NCI-H1092 (cell line): ENCODE measurements at places on chromosomes 6 and 20.

- no peak for DNase-seq
Observed at GRCh38 chr6:168326294-168327261, 7.0 kb upstream of the DACT2 start.

GRCh38 chr6:305371-306206, 13.3 kb downstream of the DUSP22 start:
- DNase-seq, result no peak

DNA sequence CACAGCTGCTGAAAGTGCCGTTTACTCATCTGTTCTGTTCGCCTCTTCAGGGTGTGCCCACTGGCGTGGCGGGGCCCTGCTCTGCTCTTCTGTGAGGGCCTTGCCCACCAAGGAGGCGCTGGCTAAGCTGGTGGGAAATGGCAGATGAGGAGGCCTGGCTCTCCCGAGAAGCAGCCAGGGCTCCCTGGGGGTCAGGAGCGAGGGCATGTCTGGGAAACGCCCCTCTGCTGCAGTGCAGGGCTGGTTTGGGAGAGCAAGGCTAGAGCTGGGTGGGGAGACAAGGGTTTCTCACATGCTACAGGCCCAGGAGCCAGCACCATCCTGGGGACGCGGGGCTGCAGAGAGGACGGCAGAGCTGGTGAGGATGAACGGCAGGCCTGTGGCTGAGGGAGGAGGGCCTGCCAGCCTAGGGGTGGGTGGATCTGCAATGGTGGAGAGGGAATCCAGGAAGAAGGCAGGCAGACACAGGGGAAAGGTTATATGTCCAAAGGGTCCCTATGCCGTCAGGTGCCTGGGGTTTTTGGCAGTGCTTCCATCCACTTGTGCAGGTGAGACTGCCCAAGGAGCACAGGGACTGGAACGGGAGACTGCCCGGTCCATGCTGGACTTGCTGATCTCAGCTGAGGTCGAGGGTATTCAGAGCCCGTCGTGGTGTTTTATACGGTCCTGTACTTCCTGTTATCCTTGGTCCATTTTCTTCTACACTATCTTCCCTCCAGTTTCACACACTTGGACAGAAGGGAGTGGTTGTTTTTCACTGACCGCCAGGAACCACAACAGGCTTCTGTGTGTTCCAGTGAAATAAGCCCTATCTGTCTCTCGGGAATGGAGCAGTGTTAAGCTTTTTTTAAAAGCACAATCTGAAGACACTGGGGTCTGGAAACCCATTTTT, 119.2 kb downstream of the SYCP2 start:
- DNase-seq, result no peak

GRCh38 chr20:41848180-41848579, 230.0 kb upstream of the CHD6 start:
- no peak for DNase-seq

DNA sequence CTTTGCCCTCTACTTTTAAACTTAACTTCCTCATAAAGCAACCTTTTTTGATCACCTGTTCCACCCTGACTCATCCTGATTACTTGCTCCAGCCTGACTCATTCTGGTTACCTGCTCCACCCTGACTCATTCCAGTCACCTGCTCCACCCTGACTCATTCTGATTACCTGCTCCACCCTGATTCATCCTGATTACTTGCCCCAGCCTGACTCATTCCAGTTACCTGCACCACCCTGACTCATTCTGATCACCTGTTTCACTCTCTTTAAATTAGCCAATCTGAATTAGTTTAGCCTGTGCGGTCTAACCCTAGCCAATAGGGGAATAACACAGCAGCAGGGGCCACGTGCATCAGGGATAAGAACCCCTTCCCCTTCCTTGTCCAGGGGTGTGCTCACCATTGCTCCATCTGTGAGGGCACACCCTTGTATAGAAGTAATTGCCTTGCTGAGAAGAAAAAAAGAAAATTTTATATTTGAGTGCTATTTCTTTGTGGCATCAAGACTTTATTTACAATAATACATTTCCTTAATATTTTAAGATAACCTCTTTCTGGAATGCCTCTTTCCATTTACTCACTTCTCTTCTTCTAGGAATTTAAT, 17.9 kb downstream of the HLA-G start:
- no peak for DNase-seq

DNA sequence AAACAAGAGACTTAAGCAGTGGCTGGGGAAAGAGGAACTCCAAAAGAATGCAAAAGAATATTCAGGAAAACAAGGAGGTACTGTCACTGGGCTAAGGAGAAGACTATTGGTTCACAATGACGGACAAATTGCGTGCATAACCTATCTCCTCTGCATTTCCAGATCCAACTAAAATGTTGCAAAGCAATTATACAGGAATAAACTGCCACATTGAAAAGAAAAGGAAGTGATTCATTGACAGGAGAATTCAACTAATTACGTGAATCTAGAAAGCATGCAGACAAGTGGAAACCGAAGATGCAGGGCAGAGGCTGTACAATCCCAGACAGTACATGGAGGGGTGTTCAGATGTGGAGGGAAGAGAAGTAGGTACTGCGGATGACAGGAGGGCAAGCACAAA, 152.8 kb upstream of the RIPOR2 start:
- DNase-seq, result no peak
